ENCODE measurements at places on chromosomes 12 and 14. TPM values are rescaled to one million over a fixed set of nuclear protein-coding genes. Genes with fewer than 3 reads are reported as not detected.

DNA sequence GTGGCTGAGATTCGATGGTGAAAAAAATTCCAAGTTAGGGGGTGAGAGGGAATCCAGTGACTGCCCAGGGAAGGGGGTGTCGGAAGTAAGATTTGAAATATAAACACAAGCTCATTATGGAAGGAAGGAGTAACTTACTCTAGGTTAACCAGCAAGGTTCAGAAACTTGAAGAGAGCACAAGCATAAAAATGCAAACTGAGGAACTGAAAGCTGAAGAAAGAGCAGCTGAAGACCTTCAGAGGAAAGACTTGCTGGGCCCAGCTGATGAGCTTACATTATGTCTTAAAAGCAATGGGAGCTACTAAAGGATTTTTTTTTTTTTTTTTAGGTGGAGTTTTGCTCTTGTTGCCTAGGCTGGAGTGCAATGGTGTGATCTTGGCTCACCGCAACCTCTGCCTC is 189.7 kb upstream of the GRIN2B start:
- no peak for DNase-seq

- no peak for DNase-seq
These were observed 15.4 kb upstream of the OAS1 start for GRCh38 chr12:112891093-112892024.

DNA sequence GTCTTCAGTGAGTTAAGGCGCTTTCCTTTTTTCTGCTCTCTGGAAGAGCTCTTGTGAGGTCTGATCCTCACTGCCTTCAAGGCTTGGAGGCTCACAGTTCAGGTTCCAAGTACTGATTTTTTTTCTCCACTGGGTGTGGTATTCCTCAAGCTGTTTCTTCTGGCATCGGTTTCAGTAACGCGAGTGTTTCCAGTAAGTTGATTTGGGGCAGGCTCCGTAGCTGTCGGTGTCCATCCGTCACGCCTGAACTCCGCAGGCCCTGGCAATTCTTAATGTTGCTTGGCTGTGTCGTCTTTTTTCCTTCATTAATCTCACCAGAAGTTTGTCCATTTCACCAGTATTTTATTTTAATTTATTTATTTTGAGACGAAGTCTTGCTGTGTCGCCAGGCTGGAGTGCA is 30.6 kb downstream of the LRCOL1 start:
- no peak for DNase-seq

GRCh38 chr14:23572524-23572828 is 4.9 kb upstream of the AP1G2 start:
- no peak for DNase-seq

The RAPGEF3 gene
- total RNA-seq: 3.9 TPM

DNA sequence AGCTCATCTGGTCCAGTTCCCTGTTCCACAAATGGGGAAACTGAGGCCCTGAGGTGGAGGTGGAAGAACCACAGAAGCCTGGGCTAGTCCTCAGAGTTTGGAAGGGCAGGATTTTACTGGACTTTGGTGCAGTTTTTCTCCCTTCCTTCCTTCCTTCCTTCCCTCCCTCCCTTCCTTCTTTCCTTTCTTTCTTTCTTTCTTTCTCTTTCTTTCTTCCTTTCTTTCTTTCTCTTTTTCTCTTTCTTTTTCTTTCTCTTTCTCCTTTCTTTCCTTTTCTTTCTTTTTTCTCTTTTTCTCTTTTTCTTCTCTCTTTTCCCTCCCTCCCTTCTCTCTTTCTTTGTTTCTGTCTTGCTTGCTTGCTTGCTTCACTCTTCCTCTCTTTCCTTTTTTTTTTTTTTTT is 95.7 kb upstream of the TBX3 start:
- DNase-seq: no peak

The CDCA3 gene
- 0.51 TPM for total RNA-seq

The PNP gene
- total RNA-seq: 109 TPM

DNA sequence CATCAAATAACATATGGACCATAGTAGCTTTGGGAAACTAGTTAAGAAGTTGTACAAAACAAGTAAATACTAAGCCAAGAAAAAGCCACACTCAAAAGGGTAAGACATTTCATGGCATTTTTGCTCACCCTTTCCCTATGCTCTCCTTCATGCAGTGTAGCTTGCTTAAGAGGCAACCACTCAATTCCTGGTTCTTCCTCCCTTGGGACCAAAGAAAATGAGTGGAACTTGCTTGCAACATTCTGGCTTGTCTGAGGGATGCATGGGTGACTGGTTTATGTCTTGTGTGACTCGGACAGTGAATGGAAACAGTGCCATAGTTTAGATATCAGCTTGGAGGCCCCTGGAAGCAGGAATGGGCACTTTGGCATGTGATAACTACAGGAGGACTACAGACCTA is 252.0 kb upstream of the ARID2 start:
- DNase-seq: no peak

The RTL1 gene
- total RNA-seq: not detected

- DNase-seq: no peak
These were observed 211.7 kb downstream of the DPF3 start for GRCh38 chr14:72682188-72682587.

The AHSA1 gene
- 137 TPM for total RNA-seq

- no peak for DNase-seq
These were observed 17.3 kb downstream of the SELPLG start for GRCh38 chr12:108616359-108616758.

The PMCH gene
- total RNA-seq: not detected
